Ammon's horn (tissue), 1 donor: ENCODE measurements at places on chromosomes 13 and 19.

DNA sequence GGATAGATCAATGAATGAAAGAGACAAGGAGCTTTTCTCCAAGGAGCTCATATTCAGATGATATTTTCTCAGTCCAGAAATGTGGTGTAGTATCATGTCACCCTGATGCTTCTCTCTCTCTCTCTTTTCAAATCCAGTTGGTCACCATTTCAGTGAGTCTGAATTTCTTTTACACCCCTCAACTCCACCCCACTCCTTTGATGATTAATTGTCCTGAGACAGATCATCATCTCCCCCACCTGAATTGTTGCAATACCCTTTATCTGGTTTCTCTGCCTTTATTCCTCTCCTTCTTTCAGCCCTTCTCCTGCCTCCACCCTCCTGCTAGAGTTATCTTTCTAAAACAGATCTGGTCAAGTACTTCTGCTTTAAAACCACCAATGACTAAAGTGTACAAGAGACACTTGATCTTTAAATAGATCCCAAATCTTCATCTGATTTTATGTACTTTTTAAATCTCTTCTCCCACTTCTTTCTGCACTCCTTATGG lies 299.8 kb downstream of the KLF5 start:
- no peak for DNase-seq

GRCh38 chr13:52319876-52320275 lies 86.1 kb downstream of the THSD1 start:
- DNase-seq: no peak

- DNase-seq: no peak
Observed at GRCh38 chr13:107865643-107866031, 349.7 kb downstream of the LIG4 start.

GRCh38 chr19:31252441-31252840 lies 96.8 kb downstream of the TSHZ3 start:
- DNase-seq: no peak

GRCh38 chr13:53151336-53152056 lies 122.9 kb downstream of the OLFM4 start:
- peak; percentile 80 for DNase-seq

DNA sequence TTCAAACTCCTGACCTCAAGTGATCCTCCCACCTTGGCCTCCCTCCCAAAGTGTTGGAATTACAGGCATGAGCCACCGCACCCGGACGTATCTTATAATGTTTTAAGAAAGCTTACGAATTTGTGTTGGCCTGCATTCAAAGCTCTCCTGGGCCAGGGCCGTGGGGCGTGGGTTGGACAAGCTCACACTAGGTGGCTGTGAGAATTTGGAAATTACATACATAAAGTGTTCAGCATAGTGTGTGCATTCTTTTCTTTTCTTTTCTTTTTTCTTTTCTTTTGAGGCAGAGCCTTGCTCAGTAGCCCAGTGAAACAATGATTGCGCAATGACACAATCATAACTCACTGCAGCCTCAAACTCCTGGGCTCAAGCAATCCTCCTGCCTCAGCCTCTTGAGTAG lies 2.6 kb downstream of the ZSWIM4 start:
- DNase-seq: no peak

DNA sequence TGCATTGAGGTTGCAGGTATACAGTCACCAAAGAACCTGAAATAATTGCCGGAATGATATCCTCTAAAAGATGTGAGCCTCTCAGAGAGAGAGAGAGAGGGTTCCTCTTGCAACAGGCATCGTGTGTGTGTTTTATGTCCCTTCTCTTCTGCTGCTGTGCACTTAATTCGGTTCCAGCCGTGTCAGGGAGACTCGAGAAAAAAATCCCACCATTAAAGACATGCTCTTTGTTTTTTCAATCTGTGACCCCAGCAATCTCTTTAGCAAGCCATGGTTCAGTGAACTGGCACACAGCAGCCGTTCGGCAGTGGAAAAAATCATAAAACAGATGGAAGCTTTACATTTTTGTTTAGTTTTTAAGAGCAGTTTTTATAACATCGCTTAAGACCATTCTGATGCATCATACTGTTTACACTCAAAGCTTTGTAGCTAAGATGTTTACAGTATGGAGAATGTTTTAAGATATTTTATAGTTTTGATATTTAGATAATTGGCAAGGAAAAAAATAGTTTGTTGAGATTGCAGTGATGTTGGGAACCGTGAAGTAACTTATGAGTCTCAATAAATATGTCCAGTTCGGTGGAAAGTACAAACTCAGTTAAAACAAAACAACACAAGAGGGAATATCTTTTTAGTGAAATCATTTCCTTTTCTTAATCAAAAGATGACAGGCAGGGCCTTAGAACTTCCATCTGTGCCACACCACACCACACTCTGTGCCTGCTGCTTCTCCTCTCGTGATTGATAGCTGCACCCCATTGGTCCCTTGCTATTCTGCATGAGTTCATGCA lies 31.2 kb upstream of the ZNF536 start:
- no peak for DNase-seq

DNA sequence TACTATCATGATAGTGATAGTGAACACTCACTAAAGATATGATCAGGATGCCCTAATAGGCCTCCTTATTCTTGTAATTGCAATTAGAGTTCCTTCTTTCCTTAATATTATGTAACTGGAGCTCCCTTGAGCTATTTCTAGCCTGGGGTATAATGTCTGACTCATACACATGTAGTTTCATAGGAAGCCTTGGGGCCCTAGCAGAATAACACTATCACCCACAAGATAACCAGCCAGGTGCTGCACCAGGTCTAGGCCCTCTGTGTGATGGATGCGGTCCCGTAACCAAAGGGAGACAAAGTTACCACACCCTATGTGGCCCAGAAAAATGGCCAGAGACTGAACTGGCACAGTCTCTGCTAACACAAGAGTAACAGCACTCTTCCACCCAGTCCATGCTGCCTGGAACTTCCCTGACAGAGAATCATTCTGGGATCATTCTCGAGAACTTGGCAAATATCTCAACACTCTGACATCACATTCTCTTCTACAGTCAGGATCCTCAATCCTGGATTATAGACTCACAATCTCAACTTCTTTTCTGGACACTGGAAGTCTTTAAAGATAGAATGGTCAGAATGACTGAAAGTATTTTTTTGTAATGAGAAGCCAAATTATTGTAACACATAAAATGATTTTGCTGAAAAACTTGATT lies 32.6 kb upstream of the IGFL4 start:
- DNase-seq: no peak

- DNase-seq: no peak
Observed at GRCh38 chr13:85557691-85558467, 241.3 kb downstream of the SLITRK6 start.

DNA sequence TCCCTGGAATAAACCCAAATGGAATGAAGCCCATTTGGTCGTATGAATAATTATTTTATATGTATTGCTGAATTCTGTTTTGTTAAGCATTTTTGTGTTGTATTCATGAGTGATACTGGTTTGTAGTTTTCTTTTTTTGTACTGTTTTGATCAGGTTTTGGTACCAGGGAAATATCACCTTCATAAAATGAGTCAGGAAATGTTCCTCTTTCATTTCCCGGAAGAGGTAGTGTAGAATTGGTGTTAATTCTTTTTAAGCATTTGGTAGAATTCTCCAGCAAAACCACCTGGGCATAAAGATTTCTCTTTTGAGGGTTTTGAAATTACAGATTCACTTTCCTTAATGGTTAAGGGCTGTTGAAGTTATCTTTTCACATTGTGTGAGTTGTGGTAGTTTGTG lies 13.3 kb downstream of the SPATA13 start:
- no peak for DNase-seq

GRCh38 chr13:113947311-113948033 lies 26.4 kb downstream of the C13orf46 start:
- peak; percentile 77 for DNase-seq

- DNase-seq: no peak
Observed at GRCh38 chr19:33291623-33292534, 10.5 kb downstream of the CEBPA start.

DNA sequence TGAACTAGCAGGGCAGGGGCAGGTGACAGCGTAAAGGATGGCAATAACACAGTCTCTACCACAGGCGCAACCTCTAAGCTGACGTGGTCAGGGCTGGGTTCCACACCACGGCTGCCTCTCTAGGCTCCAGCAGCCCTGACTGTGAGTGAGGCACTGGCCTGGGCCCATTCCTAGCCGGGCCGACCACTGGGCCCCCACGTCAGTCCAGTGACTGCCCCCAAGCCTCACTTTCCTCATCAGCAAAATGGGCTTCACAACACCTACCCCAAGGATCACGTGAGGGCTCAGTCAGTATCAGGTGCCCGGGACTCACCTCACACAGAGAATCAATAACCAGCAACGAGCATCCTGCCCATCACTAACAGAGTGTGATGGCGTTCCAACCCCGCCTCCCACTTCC lies 5.2 kb downstream of the ZFR2 start:
- DNase-seq: no peak

DNA sequence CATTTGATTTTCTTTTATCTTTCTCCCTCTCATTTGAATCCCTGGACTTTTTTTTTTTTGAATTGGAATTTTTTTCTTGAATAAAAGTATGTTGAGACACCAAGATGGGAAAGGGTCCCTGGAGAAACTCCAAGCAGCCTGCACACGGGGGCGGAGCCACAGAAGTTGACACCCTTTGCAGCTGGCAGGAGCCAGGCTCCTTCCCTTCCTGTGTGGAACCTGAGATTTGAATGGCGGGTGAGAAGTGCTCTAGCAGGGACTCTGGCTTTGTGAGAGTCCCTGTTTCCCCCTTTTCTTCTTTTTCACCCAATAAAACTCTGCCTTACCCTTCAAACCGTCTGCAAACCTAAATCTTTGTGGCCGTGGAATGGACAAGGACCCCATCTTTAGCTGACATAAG lies 1381.0 kb upstream of the MIR17HG start:
- no peak for DNase-seq

DNA sequence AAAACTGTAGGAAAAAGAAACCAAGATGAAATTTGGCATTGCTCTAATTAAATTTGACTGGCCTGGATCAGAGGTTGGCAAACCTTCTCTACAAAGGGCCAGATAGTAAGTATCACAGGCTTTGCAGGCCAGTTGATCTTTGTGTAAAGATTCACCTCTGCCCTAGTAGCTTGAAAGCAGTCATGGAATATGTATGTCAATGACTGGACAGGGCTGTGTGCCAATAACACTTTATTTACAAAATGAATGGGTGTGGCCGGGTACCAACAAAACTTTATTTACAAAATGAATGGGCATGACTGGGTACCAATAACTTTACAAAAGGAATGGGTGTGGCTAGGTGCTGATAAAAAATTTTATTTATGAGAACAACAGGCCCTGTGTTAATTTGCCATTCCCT lies 20.0 kb downstream of the SIN3B start:
- DNase-seq: no peak

DNA sequence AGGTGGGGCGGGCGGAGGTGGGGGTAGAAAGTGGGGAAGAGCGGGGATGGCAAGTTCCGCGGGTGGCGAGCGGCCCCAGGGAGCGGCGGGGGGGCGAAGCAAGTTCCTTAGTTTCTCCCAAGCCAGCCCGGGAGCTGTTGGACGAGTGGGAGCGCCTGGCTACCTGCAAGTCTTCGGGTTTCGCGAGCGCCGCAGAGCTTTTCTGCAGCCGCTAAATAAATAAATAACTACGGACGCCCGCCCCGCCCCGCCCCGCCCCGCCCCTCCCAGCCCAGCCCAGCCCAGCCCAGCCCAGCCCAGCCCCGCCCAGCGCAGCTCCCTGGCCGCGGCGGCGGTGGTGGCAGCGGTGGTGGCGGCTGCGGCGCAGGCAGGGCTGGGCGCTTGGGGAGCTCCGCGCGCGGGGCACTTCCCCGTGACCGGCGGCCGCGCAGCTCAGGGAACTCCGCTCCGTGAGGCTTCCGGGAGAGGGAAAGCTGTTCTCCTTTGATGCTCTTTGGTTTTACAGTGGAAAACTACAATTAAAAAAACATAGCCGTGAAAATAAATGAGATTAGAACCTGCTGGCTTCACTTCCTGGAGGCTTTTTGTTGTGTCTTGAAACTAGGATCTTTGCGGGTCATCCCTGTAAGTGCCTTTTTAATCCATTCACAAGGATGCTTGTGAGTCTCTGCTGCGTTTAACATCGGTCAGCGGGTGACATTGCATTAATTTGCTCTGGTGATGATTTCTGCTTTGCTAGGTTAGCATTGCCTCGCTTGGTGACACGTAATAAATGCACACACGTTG lies at the start of gene UBE2L5:
Gene UBE2L5 (plus strand): TSS at position 440 of the 786 bp plus-strand sequence. CDS start 5,498 bp downstream, outside the sequence.
- DNase-seq: peak; percentile 83

GRCh38 chr19:7771072-7771471 lies 8.0 kb downstream of the CLEC4M start:
- DNase-seq: no peak

GRCh38 chr13:106507560-106508274 lies 27.7 kb downstream of the EFNB2 start:
- no peak for DNase-seq

DNA sequence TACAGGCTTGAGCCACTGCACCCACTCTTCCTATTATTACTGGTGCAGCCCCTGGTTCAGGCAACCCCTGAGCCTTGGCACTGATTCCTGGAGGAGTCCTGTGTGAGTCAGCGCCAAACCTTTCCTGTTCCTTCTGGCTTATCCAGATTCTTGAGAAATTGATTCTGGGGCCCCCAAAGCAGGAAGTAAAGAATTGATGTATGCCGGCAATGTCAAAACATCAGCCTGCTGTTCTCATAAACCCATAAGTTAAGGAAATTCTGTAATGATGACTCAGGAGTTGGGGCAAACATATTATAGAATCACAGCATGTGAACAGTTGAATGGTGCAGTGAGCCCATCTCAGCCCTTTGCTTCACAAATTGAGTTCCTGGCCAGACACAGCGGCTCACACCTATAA lies 1.4 kb upstream of the OR7G3 start:
- no peak for DNase-seq

DNA sequence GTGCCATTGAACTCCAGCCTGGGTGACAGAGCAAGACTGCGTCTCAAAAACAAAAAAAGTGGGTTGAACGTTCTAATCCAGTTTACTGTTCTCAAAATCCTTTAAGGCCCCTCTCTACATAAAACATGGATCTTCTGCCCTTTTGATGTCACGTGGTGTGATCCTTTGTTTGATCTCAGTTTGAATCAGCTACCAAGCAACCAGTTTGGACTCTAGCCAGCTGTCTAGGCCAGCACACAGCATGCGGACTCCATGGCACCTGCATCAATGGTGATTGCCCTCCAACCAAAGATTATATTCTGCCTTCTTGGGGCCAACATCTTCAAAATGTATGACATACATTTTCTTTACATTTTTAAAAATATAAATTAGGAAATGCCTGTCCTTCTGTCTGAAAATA lies 365.4 kb downstream of the NDFIP2 start:
- DNase-seq: no peak

GRCh38 chr19:11137542-11138384 lies 17.8 kb downstream of the SPC24 start:
- DNase-seq: peak; percentile 85

GRCh38 chr13:106528718-106529414 lies 6.6 kb downstream of the EFNB2 start:
- DNase-seq: no peak

- no peak for DNase-seq
Observed at GRCh38 chr19:50378169-50378862, 2.1 kb downstream of the NR1H2 start.

DNA sequence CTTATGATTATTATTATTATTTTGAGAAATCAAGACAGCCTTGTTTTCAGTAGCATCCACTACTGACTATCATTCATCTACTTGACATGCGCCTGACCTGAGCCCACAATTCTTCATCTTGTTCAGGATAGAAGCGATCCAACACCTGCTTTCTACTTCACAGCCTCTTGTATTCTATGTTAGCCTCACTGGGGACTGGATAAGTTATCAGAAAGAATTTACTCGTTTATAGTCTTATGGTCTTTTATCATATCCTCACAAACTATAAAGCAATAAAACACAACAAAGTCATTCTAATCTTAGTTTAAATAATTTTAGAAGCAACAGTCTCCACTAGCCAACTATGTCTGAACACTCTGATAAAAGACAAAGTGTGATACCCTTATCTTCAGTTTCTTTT lies 436.0 kb upstream of the ARGLU1 start:
- DNase-seq: no peak

GRCh38 chr19:40659116-40659515 lies 31.3 kb downstream of the NUMBL start:
- DNase-seq: no peak
